Mesendoderm (in vitro differentiated cells): ENCODE measurements at places on chromosomes 13 and 19.
A peak's percentile ranks its signal among the peaks of the same experiment; 100 is the strongest.

- no peak for DNase-seq
Observed at GRCh38 chr19:17877696-17878095, 6.0 kb downstream of the SLC5A5 start.

DNA sequence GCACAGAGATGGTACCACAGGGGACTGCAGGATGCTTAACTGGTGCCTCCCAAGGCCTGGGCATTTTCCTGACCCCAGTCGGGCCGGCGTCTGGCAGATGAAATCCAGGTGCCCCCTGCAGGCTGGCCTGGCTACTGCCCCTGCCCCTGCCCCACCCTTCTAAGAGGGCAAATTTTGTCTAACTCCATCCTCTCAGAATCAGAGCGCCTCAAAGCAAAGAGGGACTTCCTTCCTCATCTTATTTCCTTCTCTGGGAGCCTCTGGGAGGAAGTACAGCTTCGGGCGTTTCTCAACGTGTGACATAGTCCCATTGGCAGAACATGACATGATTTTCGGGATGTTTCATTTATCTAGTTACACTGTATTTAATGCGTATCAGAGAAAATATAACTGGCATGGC, 2.7 kb downstream of the PRKACA start:
- DNase-seq, result peak; percentile 40

DNA sequence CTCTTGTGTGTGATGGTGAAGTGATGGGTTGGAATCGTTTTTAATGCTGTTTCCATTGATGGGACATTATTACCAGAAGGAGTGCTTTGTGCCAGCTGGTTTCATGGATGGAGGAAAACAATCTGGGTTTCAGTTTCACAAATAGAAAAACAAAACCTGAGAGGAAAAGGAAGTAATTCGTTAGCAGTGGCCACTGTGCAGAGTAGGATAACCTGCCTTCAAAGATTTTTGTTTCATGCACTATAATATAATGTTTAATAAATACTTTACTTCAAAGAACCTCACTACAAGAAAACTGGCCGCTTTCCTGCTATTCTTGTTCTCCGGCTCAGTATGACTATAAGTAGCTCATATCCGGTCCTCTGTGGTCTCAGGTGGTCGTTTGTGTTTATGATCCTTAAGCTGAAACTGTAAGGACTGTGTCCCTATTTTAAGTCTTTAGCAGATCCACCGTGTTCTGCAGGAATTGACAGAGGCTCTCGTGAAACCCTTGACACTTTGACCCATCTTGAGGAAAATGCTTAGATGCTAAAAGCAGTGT, 104.7 kb downstream of the GGACT start:
- no peak for DNase-seq

GRCh38 chr19:5333581-5334365, 6.8 kb downstream of the PTPRS start:
- DNase-seq, result no peak
